Tibial nerve (tissue), 4 donors: ENCODE measurements at places on chromosomes 2 and 18.
A peak's percentile ranks its signal among the peaks of the same experiment; 100 is the strongest.

GRCh38 chr18:59898609-59899297, 1.0 kb upstream of the PMAIP1 start:
- no peak for DNase-seq

- no peak for DNase-seq
Measured at GRCh38 chr2:171389325-171389724, 44.5 kb downstream of the METTL8 start.

- DNase-seq, result no peak
Measured at GRCh38 chr2:201362396-201362795, 5.3 kb upstream of the FLACC1 start.

- DNase-seq, result peak; percentile 81
Measured at GRCh38 chr2:20578895-20579825, 71.7 kb downstream of the HS1BP3 start.

GRCh38 chr2:29469516-29469915, 354.3 kb downstream of the CLIP4 start:
- no peak for DNase-seq

DNA sequence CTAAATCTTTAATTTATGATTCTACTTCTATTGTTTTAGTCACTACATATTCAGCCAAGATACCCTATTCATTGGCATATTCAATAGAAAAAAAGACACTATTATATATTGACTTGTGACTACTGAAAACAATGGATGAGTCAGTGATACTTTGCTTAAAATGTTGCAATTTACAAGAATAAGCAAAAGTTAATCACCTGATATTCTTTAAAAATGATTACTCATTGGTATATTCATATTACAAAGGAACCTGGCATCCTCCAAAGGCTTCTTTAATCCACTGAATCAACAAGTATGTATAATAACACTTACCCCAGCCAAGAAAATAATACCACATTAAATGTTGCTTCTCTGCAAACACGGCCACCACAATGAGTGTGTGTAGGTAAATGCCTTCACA, 87.8 kb downstream of the CALCRL start:
- no peak for DNase-seq

DNA sequence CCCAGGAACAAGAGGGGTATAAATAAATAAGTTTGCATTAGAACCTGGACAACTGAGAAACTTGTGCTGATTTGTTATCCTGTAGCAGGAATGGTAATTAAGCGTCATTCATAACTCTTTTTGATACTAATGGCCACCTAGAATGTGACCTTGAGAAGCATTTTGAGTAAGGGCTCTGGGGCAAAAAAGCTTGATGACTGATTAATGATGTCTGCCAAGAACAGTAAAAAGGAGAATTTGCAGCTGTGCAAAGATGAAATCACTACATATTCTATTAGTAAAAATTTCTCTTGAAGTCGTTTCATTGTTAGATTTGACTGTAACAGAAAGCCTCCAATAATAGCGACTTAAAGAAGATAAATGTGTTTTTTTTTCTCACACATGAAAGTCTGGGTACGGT, 157.7 kb downstream of the PRKCE start:
- no peak for DNase-seq

DNA sequence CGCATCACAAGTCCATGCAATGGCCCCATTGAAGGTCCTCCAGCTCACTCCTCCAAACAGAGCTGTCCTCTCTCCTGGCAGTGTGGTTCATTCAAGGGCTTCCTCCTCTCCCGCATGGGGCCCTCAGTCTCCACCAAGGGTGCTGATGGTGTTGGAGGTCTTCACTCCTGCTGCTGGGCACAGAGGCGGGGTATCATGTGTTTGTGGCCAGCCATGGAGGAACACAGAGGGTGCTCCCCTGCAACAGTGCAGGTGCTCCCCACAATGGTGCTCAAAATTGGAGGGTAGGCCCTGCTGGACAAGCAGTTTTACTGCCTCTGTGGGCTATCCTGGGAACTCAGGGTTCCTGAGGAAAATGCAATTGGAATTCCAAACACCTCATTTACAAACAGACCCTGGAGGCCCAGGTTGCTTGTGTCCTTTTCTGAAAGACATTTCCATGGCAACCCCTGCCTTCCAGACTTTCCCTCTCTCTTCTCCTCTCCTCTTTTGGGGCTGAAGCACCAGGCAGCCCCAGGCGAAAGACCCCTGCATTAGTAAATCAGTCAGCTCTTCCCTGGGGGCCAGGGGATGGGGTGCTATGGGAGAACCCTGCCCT, 256.0 kb downstream of the HAUS1 start:
- DNase-seq, result no peak

- no peak for DNase-seq
Measured at GRCh38 chr18:34710934-34711333, 836 bp downstream of the DTNA start.

GRCh38 chr2:227942021-227942420, 70.6 kb downstream of the DAW1 start:
- DNase-seq, result no peak

GRCh38 chr2:69902213-69902922, 8.6 kb downstream of the SNRNP27 start:
- no peak for DNase-seq

DNA sequence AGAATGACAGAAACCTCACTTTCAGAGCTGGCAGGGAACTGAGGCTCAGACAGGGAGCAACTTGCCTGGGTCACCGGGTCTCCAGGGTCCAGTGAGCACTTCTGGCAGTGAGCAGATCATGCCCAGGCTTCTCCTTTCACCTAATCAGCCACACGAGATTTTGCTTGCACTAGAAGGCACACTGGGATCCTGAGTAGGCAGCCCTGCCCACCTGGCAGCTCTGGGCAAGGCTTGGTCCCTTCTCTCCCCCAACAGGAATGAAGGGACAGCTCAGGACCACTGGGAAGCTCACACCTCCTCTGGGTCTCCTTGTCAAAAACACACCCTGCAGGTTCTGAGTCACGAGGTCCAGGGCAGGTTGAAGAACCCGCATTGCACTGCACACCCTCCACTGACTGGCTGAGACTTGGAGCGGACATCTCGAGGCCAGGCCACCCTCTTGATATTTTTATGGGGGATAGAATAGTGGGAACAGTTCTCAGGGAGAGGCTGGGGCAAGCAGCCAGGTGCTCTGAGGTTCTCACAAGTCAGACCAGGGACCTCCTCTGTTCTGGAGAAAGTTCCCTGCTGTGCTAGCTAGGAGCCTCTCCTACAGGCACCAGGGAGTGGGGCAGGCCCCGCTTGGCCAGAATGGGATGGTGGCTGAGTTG, 5.7 kb downstream of the MAL start:
- no peak for DNase-seq

GRCh38 chr2:237312021-237312755, 101.8 kb downstream of the COL6A3 start:
- DNase-seq, result no peak

GRCh38 chr2:98508709-98509066, 64.0 kb downstream of the INPP4A start:
- DNase-seq, result no peak

DNA sequence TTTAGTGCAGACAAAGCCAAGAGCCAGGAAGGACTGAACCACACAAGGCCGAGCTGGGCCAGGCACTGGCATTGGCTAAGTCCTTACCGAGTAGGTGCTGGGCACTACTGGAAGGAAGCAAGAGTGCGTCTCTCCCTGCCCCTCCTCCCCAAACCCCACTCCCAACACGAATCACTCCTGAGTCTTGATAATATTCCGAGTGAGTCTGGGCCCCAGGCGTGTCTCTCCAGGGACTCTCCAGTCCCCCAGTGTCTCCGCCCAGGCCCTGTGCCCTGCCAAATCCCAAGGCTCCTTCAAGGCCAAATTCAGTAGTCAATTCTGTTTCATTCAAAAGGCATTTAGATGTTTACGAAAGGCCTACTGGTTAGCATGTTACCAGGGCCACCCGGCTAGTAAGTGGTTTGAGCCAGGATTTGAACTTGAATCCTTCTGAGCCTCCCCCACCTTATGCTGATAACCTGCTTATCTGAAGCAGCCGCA, 82.8 kb downstream of the GLI2 start:
- DNase-seq, result no peak

- no peak for DNase-seq
Measured at GRCh38 chr18:7957297-7957696, 390.2 kb downstream of the PTPRM start.

DNA sequence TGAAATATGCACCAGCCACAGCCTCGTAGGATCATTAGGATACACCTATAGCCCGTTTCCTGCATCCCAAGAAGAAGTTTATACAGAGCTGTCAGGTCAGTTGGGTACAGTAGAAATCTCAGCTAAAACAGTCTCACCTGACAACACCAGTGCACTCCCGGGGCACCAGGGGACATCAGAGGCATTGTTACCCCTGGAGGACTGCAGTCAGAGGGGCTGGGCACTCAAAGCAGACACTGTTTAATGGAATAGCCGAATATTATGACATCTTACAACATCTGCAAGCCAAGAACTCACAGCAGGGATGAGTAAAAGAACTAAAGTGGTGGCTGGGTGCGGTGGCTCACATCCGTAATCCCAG, 93.0 kb upstream of the ID2 start:
- no peak for DNase-seq

DNA sequence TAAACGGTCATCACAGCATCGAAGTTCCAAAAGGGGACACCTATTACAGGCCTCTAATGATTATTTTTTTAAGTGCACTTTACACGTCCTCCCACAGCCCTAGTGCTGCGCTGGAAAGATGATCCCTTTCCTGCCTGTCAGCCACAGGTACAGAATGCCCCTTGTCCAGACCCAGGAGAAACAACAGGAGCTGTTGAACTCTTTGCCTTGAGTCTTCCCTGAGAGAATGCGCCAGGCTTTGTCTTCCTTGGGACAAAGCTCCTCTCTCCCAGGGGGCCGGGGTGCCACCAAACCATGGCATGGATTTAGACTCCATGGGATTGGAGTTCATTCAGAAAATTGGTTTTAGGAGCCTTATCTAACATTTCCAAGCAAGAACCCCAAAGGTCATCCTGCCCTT, 319.0 kb upstream of the SOX11 start:
- DNase-seq, result no peak

DNA sequence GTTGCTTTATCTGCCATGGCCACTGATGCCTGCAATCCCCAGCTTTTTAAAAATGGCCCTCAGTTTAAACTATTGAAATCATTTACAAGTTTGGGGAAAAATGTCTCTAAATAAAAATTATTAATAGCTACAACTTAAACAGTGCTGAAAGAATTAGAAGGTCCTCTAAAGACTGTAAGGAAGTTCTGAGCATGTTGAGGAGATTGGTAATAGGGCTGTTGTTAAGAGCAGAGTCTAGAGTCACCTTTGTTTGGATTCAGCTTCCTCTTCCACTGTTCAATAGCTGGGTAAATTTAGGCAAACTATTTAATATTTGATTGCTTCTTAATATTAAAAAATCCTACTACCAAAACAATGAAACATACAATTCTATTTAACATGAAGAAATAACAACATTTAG, 1127.1 kb upstream of the DDX18 start:
- DNase-seq, result no peak

- DNase-seq, result no peak
Measured at GRCh38 chr2:160651416-160652200, 158.0 kb upstream of the RBMS1 start.

- no peak for DNase-seq
Measured at GRCh38 chr2:80292474-80292873, 12.1 kb downstream of the LRRTM1 start.

GRCh38 chr2:33288011-33288410, 188.4 kb upstream of the RASGRP3 start:
- DNase-seq, result no peak

DNA sequence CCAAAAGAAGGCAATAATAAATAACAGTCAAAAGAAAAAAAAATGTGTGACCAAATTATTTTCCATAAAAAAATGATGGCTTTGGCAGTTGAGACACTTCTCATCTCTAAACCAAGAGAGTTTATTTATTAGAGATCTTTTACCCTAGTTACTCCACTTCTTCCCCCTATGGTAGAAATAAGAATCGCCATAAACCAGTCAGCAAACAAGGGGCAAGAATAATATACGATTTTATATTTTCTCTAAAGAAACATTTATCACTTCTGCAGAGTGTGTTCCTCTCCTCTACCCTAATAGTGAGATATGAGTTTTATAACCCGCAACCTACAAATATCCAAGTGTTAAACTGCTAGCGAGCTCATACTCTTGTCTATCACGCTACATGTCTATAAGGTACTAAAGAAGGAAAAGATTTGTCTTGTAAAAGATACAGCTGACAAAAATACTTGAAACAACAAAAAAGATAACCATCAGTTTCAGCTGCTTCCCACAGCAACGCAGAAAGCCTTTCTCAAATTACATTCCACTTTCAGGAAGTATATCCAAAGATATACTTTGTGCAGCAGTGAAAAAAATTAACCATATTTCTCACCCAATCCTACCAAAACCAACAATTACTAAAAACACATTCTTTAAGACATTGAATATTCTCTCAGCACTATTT, 2.3 kb downstream of the RNF103 start:
- no peak for DNase-seq

DNA sequence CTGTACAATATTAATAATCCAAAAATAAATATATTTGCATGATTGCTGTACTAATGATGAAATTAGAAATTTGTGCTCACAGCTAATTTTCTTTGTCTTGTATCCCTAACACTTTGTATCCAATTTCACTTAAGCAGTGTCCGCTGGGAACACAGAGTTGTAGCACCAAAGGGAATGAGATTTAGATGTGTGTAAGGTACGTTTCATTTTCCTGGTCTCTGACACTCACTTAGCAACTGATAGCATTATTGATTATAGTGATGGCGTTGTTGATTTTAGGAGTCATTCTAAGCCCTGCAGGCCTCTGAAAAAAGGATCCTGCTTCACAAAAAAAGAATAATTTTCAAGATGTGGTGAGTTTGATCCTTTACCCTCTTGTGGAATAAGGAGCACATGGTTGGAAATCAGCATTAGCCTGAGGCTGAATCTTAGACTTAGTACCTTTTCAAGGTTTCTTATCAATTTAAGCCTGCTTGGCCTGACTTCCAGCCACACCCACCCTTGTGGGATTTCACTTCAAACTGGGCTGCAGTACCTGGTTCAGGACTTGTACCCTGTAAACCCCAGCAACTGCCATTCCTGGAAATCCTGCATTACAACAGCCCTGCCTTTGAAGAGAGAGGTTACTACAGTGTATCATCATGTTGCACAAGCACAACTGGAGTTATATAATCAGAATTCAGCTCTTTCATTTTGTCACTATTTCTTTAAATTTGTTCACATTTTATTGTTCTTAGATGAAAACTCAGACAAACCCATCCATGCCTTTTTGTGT, 116.2 kb downstream of the RND3 start:
- no peak for DNase-seq

DNA sequence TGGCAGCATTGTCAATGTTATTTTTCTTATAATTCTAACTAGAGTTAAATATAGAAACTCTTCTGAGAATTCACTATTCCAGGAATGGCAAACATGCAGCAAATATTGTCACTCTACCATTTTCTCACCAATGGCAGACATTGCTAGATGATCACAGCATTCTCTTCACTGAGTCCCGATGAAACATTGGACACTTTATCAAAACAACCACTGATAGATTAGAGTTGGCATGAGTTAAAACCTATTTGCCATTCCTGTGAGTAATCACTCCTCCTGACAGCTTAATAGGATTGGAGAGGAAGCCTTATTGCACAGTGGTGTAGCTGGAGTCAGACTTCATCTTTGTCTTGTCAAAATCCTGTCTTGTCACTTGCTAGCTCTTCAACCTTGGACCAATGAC, 163.9 kb upstream of the THUMPD2 start:
- no peak for DNase-seq

- DNase-seq, result no peak
Measured at GRCh38 chr2:226135861-226136548, 663.6 kb downstream of the IRS1 start.

- DNase-seq, result no peak
Measured at GRCh38 chr18:75696391-75696790, 268.9 kb upstream of the SMIM21 start.

- DNase-seq, result peak; percentile 30
Measured at GRCh38 chr18:23146861-23147469, 11.7 kb downstream of the CABLES1 start.

- DNase-seq, result no peak
Measured at GRCh38 chr2:85695691-85696668, 1.8 kb downstream of the GNLY start.
